ENCODE measurements at places on chromosomes 5 and 9.

DNA sequence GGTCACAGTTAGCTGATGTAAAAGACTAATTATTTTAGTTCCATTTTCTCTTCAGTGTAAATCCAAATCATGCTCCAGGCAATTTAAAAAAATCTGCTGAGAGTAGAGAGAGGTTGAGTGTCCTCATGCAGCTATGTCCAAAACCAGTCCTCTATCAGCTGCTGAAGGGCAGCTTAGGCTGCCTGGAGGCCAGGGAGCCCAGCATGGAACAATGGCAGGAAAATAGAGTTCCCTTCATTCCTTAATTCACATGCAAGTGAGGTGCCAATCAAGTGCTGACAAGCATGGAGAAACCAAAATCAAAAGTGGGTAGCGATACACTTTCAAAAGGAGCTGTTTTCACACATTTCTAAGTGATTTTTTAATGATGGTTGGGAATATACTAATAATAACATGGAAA, 78.3 kb upstream of the POU5F2 start:
- no peak for DNase-seq

GRCh38 chr5:31217446-31217845, 24.0 kb downstream of the CDH6 start:
- no peak for DNase-seq

DNA sequence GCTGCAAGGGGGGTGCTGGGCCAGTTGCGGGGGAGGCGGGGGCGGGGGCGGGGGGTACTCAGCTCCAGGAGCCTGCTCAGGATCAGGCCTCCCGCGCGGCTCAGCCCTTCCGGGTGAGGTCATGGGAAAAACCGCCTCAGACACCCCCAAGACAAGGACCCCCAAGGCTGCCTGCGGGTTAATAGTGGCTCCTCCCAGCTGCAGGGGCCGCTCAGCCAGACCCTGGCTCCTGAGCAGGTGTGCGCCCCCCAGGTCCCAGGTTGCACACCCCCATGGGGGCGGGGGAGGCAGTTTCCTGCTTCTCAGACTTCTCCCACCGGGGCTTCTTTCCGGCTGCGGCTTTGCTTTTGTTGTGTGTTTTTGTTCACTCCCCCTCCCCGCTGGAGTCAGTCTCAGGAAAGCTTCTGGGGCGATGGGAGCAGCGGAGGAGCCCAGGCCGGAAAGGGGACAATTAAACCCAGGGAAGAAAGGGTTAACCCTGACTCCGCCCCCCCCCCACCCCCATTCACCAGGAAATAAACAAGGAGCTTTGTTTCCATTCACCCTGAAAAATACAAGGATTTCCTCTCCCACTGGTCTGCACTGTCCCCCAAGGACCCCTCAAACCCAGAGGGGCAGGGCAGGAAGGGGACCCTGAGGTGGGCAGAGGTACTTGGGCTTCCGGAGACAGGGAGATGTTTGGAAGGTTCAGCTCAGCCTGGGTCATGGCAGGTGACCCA, 42.3 kb upstream of the NOTCH1 start:
- no peak for DNase-seq

DNA sequence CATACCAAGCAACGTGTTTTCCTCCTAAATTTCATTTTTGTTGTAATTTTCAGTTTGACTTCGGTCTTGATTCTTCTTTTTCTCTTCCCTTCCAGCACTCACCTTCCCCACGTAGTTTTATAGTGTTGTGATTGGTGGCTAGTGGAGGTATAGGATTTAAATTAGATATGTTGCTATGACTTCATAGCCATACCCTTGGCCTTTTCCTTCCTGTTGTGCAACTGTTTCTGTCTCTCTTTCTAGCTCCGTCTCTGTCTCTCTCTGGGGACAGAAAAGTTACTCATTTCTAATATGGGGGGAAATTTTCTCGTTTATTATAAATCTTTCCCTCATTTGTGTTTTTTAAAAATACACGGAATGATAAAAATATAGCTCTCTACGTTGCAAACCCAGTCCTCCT, 20.6 kb upstream of the C5orf24 start:
- DNase-seq = no peak

DNA sequence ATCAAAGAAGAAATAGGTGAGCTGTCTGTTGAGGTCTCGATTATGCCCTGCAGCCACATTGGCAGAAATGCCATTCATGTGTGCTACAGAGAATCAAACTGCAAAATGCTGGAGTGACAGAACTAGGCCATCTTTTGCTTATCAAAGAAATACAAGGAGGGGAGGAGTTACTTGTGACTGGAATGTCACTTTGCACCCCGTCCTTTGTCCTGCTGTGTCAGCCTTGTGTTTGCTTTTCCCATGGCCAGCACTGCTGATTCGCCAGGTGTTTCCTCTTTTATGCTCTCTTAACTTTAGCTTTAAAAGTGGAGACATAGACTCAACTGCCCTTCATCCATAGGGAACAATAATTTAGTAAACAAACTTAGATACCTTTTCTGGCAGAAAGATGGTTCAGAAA, 54.3 kb downstream of the SLC46A2 start:
- DNase-seq = peak; percentile 59

- DNase-seq = no peak
These were observed 177.6 kb downstream of the NNT start for GRCh38 chr5:43780586-43780985.

DNA sequence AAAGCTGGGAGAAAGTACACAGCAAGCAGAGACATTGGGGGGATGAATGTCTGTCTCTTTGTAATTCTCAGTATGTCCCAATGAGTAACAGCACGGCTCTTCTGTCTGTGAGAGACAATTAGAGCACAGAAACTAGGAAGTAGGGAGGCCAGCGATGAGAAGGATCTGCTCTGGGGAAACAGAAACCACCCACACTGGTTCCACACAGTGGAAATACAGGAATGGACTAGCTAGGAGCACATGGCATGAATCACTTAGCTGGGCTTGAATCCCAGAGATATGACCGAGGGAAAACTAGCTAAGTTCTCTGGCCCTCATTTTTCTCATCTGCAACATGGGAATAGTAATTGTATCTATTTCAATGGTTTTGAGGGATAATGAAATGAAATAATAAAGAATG, 895.9 kb downstream of the TLE4 start:
- DNase-seq = no peak

- no peak for DNase-seq
These were observed 10.2 kb downstream of the MVB12B start for GRCh38 chr9:126336736-126337325.

GRCh38 chr9:110999379-110999778, 38.9 kb downstream of the LPAR1 start:
- no peak for DNase-seq

GRCh38 chr5:5816960-5817359, 394.5 kb downstream of the ICE1 start:
- no peak for DNase-seq

DNA sequence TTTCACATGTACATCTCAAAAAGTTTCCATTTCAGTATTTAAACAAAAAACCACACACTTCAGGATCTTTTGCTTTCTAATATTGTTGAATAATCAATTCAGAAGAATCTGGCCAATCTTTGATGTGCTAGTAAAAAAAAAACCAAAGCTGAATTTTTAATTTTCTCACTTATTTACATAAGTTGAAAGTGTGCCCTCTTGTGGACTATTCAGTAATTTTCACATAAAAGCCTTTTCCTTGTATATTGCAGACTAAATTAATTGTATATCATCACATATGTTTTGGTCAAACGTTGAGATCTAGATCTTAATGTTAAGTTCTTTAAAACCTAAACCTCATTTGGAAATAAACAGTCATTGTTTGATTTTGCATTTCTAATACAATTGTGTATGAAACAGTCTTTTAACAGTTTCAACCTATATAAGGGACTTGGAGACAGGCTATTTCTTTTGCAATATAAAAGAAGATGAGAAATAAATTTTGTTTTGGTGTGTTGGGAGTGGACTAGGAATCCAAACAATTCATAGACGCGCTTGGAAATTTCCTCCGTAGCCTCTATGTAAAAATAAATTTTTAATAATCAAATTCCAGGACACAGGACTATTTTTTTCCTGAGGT, 68.1 kb downstream of the NIPBL start:
- DNase-seq = no peak

DNA sequence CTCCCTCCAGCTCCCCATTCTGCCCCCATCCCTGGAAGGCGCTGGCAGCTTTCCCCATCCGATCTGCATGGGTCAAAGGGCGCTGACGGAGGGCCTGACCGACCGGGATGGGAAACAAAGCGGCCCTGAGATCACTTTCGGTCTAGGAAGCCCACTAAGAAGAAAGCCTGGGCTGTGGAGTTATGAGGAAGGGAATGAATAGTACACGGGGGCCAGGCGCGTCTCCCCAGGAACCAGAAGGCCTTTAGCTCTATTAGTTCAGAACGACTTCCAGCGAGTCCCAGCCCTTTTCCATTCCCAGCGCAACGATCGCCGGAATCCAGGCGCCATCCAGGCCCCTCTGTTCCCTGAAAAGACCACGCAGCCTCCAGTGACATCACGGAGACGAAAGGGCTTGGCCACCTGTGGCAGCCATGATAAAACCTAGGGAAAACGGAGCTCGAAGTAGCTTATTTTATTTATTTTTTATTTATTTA, 70.1 kb upstream of the CCDC180 start:
- no peak for DNase-seq

DNA sequence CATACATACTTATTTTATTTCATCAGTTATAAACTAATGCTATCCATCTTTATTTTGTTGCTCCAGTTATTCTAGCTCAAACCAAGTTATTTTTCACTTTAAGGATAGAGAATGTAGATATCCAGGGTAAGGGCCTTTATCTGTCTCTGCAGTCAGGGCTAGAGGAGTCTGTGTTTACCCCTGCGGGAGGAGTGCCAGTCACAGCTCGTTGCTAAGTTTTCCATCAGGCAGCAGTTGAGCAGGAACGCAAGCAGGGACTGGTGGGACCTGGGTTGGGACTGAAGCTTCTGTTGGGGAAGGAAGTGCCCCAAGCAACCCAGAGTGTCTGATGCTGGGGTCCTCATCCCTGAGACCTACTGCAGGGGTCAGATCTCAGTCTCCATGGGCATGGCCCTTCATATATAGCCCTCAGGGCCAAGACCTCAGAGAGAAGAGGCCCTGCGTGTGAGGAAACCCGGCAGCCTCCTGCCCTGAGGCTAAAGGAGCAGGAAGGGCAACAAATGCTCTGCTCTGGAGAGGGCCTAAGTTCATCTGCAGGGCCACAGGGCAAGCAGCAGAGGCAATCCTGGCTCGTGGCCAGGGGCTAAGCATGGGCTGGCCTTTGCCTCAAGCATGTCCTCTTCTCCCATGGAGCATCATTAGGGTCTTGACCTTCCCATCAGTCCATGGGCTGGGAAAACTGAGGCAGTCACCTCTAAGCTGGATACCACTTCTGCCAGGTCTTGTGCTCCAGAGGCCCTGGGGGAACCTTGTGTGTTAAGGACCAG, 6.6 kb downstream of the SLC22A4 start:
- no peak for DNase-seq

DNA sequence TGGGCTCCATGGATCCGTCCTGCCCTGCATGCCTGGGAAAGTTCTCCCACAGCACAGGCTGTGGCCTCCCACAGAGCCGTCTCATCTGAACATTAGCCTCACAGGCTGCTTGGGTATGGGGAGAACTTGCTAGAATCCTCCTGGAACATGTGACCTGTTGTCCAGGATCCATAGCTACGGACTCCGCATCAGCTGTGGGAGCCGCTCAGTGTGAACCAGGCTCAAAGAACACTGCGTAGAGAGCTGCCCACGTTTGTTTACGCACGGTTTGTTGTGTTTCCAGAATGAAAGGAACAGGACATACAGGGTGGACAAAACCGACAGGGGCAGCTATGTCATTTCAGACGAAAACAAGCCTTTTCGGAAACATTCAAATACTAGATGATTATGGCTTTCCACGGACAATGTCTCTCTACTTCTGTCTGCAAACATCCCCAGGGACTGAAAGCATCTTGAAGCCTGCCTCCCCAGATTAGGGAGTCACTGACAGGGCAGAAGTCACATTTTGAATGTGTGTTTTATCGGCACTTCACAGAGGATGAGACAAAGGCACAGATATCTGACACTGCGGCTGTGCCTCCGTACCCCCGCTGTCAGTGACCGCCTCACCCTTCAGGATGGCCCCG, 390.3 kb downstream of the GADD45G start:
- DNase-seq = no peak

GRCh38 chr5:175687231-175687701, 29.4 kb downstream of the HRH2 start:
- no peak for DNase-seq

DNA sequence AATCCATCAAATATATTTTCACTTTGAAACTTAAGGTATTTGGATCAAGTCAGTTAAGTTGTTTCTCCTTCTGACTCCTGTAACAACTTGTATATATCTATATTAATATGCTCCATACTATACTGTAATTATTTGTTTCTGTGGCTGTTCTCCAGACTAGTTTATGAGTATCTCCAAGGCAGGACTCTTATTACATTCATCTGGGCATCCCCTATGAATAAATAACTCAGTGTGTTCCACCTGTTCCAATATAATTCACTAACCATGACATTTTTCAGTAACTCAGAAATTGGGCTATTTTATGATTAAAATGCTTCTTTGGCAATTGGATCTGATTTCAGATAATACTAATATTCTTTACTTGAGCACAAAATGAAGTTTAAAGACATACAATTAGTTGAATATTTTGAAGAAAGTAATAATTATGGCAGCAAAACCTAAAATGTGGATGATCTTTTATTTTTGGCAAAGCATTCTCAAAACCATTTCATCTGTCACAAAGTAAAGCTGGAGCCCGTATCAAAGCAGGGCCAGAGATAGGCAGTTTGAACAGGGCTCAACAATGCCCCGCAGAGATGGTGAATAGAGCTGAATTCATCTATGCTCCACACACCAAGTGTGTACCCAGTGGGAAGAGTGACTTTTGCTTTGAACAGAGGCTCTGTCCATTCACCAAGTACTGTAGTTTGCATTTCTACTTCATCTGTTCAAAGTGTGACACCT, 314.3 kb downstream of the PDE4D start:
- no peak for DNase-seq

GRCh38 chr5:113357696-113358476, 76.9 kb downstream of the TSSK1B start:
- no peak for DNase-seq

- no peak for DNase-seq
These were observed 70.0 kb upstream of the GFPT2 start for GRCh38 chr5:180423133-180423532.

- DNase-seq = no peak
These were observed 67.9 kb upstream of the ANKRD55 start for GRCh38 chr5:56301069-56301468.

DNA sequence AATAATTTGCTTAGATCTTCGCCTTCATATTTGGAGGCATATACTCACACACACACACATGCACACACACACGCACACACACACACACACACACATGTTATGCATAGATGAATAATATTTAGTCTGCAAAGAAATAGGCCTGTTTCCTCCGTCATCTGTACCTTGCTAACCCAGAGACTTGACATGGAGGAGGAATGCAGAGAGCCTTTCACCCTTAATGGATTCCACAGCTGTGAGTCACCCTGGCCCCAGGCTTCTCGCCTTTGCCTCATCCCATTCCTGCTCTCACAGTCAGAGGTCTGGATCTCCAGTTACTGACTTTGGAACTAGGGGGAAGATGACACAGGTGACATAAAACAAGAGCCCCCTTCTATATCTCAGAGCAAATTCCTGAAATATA, 29.7 kb downstream of the ZNF462 start:
- DNase-seq = peak; percentile 80

All from mucosa of gallbladder (tissue), 1 donor.